Peyer's patch (tissue), 4 donors: ENCODE measurements at places on chromosomes 13 and 19.

GRCh38 chr19:58409010-58409790 is 751 bp downstream of the ZNF584 start:
- no peak for DNase-seq

GRCh38 chr13:97879646-97880310 is 73.7 kb upstream of the IPO5 start:
- no peak for DNase-seq

GRCh38 chr19:39814595-39814994 is 19.4 kb downstream of the DYRK1B start:
- no peak for DNase-seq

DNA sequence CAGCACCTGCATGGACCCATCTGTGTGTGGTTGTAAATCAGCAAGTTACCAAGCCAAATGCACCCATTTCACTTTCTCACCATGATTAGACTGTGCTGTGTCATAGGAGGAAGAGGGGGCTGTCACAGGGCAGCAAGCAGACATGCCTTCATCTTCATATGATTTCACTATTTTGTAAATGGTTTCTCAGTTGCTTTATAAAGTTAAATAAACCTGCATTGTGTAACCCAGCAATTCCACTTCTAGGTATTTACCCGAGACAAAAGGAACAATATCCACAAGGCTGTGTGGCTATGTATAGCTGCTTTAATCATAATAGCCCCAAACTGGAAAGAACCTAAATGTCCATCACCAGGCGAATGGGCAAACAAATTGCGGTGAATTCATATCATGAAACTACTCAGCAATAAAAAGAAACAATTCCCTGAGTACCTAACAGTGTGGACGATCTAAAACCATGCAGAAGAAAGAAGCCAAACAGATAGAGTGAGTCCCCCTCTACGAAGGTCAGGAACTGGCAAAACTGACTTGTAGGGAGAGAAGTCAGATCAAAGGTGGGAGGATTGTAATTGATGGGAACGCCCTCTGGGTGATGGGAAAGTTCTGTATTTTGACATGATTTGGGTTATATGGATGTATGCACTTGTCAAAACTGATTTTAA is 185.4 kb downstream of the COL4A1 start:
- no peak for DNase-seq

DNA sequence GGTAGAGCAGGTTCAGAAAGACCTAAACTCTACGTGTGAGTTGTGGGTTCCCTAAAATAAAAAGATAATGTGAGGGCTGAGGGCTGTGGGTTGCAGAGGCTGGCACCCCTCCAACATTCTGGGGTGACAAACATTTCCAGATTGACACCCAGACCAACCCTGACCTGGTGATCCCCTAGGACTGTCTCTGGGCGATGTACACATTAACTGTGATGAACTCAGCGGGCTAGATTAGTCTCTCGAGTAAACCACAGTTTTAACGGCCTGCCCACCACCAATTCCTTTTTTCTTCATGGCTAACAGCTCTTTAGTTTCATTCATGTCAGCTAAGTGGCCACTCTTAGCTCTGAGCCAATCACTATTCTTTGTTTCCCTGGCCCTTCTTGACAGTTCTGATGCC is 24.8 kb downstream of the SIAH3 start:
- DNase-seq = no peak

- DNase-seq = no peak
Measured at GRCh38 chr13:32535115-32535514, 3.5 kb downstream of the N4BP2L2 start.

- no peak for DNase-seq
Measured at GRCh38 chr13:30864433-30865122, 41.5 kb upstream of the MEDAG start.

GRCh38 chr19:14072535-14073260 is at the start of gene MISP3:
Gene MISP3 (plus strand): TSS chr19:14072786. CDS start chr19:14073310, 524 bp downstream.
- peak; percentile 90 for DNase-seq

- no peak for DNase-seq
Measured at GRCh38 chr13:39038569-39039030, 344 bp downstream of the NHLRC3 start.

- no peak for DNase-seq
Measured at GRCh38 chr13:40756042-40756441, 14.9 kb downstream of the MRPS31 start.

DNA sequence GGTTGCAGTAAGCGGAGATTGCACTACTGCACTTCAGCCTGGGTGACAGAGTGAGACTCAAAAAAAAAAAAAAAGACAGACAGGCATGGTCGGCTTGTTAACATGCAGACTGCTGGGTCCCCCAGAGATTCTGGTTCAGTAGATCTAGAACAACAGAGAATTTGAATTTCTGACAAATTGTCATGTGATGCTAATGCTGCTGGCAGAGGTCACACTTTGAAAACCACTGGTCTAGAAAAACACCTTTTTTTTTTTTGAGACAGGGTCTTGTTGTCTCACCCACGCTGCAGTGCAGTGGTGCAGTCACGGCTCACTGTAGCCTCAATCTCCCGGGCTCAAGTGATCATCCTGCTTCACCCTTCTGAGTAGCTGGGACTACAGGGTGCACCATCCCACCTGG is 7.7 kb upstream of the LRFN3 start:
- DNase-seq = no peak

DNA sequence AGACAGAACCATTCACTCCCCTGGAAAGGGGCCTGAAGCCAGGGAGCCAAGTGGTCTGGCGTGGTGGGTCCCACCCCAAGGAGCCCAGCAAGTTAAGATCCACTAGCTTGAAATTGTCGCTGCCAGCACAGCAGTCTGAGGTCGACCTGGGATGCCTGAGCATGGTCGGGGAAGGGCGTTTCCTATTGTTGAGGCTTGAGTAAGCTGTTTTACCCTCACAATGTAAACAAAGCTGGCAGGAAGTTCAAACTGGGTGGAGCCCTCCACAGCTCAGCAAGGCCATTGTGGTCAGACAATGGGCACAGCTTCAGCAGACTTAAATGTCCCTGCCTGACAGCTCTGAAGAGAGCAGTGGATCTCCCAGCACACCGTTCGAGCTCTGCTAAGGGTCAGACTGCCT is 195.6 kb upstream of the DACH1 start:
- DNase-seq = no peak

DNA sequence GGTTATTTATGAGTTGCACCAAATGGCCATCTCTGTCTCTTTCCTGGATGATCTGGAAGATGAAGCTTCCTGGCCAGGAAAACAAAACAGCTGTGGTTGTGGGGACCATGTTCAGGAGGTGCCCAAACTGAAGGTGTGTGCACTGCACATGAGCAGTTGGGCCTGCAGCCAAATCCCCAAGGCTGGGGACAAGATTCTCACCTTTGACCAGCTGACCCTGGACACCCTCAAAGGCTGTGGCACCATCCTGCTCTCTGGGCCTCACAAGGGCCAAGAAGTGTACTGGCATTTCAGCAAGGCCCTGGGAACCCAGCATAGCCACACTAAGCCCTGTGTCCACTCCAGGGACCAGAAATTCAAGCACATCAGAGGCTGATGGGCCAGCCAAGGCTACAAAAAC is 84.2 kb downstream of the KCNRG start:
- no peak for DNase-seq

- DNase-seq = no peak
Measured at GRCh38 chr13:96860882-96861281, 133.4 kb downstream of the OXGR1 start.

DNA sequence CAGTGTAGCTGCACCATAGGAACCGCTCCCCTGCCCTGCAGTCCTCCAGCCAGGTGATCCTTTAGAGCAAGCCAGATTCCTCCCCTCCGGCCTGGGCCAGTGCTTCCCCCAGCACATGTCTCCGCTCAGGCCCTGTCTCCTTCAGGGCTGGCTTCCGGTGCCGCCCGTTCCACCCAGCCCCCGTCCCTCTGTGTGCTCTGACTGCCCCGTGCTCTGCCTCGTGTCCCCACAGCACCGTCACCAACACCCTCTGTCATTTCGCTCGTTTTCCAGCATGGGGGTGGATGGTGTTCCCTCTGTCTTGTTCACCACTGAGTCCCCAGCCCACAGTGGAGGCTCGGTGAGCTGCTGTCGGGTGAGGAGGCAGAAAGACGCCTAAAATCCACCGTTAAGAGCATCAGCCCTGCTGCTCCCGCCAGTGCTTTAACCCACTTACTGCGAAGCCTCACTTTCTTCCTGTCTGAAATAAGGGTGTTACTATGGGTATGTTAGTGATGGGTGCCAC is 54.5 kb downstream of the TSSK6 start:
- no peak for DNase-seq

- DNase-seq = no peak
Measured at GRCh38 chr19:5154799-5155426, 185.7 kb downstream of the PTPRS start.

- peak; percentile 51 for DNase-seq
Measured at GRCh38 chr19:1942934-1943555, 2.1 kb downstream of the CSNK1G2 start.
